ENCODE measurements at places on chromosomes 13 and 19.

DNA sequence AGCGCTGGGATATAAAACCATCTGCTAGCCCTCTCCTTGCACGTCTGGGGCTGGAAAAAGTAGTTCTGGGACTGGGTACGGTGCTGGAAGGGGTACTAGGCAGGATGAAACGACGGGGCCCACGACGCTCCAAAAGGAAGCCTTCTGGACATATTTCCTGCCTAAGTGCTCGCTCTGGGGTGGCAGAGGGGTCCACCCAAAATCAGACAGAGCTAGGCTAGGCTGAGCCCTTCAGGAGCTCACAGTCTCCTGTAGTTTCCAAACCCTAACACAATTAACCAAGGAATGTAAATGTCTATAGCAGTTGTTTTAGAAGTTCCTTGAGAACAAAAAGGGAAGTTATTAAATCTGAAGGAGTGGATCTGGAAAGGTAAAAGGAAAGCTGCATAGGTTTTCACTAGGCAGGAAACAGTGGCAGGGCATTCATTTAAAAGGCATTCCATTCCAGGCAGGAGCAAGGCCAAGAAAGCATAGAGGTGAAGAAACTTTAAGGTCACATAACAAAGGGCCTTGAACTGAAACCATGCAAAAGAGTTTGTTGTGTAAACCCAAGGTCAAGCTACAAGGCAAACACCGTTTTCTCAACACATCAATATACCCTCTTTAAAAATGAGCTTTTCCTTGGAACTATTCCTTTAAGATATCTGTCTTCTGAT, 634 bp upstream of the DIAPH3 start:
- DNase-seq, result no peak

- peak; percentile 70 for DNase-seq
Measured at GRCh38 chr19:14505488-14506239, 9.7 kb upstream of the GIPC1 start.

GRCh38 chr13:84032116-84032515, 149.8 kb upstream of the SLITRK1 start:
- no peak for DNase-seq

GRCh38 chr13:93309886-93310523, 83.4 kb downstream of the GPC6 start:
- DNase-seq, result no peak

DNA sequence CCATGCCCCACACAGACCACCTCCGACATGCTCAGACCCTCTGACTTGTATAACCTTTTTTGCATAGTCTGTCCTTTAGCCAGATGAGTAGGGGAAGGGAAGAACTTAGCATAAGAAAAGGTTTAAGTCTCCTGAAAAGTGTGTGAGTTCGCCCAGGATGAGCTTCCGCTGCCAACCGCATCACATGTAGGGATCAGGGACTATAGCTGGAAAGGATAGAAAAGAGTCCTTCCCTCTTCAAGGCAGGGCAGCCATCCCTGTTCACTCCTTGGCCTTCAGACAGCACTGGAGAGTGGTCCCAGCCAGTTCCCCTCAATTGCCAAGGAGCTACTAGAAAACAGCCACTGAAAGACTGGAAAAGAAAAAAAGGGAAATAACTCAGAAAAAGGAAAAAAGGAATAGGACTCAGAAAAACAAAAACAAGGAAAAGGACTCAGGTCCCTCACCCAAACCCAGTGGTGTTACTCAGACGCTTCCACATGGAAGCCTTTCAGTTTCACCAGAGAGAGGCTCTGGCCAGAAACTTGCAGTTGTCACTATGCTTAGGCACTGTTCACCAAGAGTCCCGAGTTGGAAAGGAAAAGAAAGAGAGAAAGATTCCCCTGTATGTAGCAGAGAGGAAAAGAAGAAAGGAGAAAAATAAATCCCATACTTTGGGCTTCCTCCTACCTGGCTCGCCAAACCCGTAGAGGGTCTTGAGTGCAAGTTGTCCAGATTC, 5.6 kb upstream of the TM9SF2 start:
- no peak for DNase-seq

DNA sequence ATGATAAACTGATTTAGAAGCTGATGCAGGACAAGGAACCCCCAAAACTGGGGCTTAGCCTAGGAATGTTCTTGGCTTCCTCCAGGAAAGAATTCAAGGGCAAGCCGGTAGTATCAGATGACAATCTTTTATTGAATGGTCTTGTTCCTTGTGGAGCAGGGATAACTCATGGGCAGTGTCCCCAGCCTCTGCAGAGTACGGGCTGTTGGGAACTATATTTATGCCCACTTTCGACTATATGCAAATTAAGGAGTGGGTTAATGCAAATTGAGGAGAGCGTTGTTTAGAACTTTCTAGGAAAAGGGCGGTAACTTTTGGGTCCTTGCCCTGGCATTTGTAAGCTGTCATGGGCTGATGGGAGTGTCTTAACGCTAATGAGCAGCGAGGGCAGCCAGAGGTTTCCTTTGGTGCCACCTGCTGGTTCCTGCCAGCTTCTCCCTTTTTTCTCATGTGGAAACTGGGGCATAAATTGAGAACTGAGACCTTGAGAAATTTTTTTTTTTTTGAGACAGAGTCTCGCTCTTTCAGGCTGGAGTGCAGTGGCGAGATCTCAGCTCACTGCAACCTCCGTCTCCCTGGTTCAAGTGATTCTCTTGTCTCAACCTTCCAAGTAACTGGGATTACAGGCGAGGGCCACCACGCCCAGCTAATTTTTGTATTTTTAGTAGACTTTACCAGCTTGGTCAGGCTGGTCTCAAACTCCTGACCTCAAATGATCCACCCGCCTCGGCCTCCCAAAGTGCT, 79.4 kb upstream of the ABCC4 start:
- DNase-seq, result no peak

DNA sequence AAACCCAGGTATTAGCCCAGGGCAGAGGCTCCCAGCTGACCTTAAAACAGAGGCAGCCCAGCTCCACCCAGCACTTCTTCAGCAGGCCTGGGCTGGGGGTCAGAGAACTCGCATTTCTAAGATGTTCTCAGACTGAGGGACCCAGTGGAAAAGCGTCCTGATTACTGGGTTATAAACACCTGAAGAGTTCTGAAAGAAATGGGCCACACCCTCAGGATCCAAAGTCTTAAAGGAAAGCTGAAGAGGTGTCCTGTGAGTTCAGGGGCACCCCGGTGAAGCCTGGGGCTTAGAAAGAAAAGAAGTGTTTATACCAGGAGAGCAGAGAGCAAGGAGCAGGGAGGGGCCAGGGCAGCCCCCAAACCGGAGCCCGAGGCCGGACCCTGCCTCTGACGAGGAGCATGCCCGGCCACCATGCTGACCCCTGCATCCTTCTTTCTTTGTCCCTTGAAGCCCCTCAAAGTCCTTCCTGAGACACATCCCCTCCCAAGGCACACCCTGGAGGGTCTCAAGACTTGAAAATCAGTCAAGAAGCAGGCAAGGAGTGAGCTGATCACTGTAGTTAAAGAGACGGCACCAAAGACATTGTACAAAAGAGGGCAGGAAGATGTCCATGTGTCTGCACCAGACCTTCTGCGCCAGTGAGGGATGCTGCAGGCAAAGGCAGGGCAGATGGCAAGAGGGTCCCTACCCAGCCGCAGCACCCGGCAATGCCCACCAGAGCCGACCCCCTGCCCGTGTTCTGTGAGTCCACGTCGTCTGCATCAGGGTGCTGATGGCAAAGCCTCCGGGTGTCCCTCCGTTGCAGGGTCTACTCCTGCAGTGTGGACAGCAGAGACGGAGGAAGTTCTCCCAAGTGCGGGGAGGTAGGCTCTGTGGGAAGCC, 10.6 kb upstream of the RAB20 start:
- no peak for DNase-seq

- DNase-seq, result no peak
Measured at GRCh38 chr19:12162513-12162881, 399 bp upstream of the ZNF136 start.

- no peak for DNase-seq
Measured at GRCh38 chr13:23711355-23711754, 141.1 kb downstream of the TNFRSF19 start.

DNA sequence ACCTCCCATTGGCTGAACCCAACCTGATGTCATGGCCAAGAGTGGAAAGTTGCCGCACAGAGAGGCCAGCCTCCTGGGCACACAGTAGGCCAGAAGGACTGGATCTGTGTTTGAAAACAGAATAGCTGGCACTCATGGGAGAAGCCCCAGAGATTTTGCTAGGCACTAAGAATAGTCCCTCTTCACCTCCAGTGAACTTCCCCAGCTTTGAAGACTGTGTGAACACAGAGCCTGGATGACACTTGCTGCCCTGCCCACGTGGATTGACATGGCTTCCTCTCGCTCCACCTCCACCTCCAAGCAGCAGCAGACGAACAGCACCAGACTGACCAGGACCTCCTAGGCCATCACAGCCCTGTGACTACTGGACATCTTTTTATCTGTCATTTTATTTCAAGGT, 37.9 kb upstream of the KL start:
- DNase-seq, result no peak

- no peak for DNase-seq
Measured at GRCh38 chr13:31891472-31891871, 140.1 kb upstream of the FRY start.

DNA sequence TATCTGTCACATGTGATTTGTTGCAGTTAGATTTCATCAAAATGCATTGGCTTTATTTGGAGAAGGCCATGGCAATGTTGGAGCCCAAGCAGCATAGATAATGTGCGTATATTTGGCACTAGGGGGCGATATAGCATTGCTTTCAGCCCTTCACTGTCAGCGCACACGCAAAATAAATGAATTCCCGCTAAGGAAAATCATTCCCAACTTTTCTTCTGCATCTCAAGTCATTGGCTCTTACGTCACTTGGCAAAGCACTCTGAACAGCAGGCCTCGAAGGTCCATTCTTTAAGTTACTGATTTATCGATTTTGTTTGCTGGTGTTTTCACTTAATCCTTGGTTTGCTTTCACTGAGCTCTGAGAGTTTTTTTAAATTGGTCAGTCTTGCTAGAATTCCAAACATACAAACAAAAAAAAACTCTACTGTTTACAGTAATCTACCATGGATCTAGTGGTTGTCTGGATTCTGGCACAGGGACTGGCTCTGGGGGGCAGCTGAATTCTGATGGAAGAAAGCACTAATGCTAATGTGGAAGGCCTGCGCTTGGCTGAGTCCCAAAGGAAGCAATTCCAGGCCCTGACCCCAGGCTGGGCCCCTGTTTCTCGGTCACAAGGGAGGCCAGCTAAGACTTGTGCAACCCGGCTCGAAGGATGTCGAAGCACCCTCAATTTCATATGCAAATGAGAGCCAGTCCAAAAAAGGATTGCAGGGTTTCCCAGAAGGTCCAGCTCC, 97.7 kb upstream of the IPO5 start:
- no peak for DNase-seq

DNA sequence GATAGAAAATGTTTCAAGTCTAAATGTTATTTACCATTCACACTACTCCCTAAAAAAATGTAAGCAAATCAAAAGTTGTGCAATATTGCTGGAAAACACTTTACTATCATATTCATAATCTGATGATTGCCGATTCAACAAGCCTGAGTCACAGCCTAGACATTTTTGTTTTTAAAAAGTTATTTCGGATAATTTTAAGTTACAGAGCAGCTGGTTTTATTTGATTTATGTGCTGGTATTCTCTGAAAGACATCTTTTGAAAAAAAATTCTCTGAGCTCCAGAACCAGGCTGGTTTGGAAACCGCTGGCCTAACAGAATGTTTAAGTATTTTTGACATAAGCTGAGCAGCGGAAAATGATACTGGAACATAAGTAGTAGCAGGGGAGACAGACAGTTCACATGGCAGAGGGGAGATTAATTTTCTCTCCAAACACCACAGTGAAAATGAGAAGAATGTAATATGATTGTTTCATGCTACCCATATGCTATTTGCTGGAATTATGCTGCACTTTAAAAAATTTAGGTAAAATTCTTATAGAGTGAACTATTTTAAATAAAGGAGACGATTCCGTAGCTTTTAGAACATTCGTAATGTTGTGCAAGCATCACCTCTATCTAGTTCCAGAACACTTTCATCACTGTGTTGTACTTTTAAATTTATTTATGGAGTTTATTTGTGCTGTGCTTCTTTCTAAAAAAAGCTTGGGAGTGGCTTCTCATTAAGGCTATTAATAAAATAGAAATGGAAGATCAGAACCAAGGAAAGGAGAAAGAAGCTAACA, 36.1 kb downstream of the TBC1D4 start:
- no peak for DNase-seq

- DNase-seq, result no peak
Measured at GRCh38 chr19:16289594-16289993, 35.0 kb upstream of the KLF2 start.

- no peak for DNase-seq
Measured at GRCh38 chr19:55702131-55702627, 27.2 kb downstream of the EPN1 start.

DNA sequence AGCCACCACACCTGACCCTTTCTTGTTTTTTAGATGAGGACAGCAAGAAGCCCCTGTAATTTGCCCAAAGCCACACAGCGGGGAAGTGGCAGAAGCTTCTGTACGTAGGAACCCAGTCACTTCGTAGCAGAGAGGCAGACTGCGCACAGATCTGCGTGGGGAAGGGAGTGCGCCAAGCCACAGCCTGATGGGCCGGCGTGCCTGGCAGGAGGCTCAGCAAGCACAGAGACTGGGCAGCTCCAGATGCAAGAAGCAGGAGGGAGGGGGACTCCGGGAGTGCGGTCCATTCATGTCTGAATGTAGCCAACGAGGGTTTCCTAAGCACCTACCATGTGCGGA, 347 bp upstream of the TJP3 start:
- DNase-seq, result no peak

DNA sequence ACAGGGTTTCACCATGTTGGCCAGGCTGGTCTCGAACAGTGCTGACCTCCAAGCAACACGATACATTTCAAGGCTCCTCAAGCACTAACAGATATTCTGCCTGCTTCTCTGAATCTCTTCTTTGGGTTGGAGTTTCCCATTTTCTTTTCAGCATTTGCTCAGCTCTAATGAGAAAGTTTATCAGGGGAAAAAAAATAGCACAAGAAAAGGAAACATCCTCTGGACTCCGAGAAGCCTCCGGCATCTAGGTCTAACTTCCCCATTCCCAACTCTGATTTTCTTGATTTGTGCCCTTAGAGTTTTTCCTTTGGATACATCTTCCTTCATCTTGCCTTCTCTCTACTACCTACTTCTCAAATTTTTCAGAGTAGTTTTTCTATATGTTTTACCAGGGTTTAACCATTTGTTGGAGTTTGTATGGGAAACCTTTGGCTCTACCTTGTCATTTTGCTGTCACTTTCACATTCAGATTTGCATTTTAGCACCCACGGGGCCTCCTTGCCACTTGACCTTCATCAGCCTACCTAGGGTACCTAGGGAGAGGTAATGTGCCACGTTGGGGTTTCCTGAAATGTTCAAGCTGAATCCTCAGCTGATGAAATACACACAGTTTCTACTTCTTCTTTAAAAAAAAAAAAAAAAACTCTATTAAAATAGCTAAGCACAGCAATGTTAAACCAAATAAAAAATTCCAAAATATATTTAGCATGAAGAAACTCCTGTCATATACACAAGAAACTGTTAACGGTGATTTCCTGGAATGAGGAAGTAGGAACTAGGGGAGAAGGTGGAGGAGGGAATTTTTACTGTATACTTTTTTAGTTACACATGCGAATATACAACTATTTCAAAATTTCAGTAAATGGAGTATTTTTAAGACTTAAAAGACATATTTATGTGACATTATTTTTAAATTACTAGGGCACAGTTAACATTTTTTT, 5.1 kb upstream of the USP12 start:
- no peak for DNase-seq

- no peak for DNase-seq
Measured at GRCh38 chr13:79311386-79311785, 94.7 kb downstream of the RBM26 start.
